ENCODE measurements at places on chromosomes 2 and 18.

GRCh38 chr2:43328133-43328532 is 101.7 kb upstream of the ZFP36L2 start:
- DNase-seq: peak; percentile 84

DNA sequence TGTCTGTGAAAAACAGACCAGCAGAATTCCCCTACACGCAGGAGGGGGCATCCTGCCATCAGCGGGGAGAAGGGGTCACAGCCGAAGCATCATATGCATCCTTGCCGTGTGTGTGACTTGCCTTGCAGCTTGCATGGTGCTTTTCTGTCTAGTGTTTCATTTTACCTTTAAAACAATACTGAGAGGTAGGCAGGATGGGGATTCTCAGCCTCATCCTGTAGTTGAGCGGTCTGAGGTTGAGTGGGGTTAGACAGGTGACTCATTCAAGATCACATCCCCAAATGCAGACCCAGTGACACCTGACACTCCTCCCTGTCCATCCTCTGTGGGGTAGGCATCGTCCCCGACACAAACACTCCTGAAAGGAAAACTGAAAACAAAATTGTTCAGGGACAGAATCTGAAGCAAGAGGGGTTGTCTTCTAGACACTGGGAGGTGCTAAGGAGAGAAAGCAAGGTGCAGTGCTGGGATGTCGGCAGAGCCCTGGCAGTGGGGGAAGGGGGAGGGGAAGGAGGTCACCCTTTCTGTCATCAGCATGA is 7.9 kb downstream of the ARL4C start:
- DNase-seq: peak; percentile 25

DNA sequence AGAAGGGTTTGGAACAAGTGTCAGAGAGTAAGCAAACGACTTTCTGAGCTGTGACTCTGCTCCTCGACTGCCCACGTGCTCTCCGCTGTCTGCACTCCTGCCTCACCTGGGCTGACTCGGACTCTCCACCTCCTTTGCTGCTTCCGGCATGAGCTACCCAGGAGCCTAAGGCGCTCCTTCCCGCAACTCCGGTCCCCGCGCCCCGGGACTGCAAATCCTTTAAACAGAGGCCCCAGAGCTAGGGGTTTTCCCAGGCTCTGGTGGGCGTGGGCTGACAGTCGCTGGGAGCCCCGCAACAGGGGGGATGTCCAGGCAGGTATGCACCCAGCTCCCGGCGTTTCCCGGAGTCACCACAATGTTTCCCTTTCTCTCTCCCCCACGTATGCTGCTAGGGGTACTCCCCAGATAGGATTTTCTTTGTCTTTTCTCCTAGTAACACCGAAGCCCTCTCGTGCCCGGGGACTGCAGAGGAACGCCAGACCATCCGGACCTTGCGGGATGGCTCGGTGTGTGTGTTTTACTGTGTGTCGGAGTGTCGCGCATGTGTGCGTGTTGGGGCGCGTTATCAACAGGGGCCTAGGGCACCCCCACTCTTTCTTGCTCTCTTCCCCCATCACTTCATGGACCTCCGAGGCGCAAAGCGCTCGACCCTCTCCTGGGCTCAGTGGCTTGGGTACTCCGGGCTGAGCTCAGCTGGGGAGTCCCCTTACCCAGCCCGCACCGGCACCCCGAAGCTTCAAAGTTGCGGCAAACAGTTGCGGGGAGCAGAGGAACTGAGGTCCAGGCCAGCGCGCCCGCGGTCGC is 691 bp upstream of the THSD7B start:
- no peak for DNase-seq

- no peak for DNase-seq
These were observed 87.8 kb downstream of the KCTD18 start for GRCh38 chr2:200422071-200422470.

DNA sequence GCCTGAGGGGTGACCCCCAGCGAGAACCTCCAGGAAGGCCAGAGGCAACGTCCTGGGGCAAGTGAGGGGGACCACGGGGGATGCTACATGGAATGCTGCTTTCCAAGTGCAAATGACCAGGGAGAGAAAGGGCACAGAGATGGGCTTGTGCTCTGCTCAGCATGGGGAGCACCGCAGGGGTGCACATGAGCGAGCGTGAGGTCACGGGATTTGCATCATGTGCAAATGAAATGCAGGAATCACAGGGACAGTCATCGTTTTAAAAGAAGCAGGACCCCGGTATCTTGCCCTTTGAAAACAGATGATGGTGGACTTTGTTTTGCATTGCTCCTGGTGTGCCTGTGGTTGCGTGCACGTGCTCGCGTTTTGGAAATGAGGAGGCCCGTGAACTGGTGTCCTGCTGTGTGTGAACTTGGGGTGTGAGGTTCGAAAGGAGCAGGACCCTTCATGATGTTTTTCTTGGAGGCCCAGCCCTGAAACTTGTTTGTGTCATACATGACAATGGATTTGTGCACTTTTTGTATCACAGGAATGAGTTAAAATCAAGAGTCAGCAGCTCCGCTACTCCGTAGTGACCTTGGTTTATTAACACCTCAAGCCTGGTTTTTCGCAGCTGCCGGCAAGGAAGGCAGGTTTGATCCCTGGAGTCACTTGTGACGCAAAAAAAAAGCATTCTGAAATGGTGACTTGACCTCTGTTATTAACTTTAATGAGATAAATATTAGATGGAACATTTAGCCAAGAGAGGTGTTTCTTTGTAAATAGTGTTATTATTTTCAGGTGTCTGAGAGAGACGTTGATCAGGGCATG is 234.5 kb downstream of the LDLRAD4 start:
- DNase-seq: peak; percentile 38

DNA sequence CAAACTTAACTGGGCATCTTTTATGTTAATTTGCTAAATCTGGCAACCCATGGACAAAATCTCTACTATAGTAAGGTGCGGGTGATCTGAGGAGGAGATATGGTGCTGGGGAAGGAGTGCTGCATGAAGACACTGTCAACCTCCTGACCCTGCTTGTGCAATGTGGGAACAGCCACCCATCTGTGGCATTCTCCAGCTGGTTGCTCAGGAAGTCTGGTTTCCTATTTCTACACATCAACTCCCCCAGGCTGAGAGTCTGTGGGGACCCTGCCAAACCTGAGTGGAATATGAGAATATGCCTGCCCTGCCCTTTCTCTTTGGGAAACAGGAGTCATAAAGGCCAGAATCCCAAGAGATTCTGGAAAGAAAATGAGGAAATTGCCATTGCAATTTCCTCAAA is 60.1 kb upstream of the PAX3 start:
- no peak for DNase-seq

GRCh38 chr18:68660354-68661183 is 54.3 kb downstream of the TMX3 start:
- DNase-seq: no peak

- DNase-seq: no peak
These were observed 1516.1 kb downstream of the RPIA start for GRCh38 chr2:90207454-90208058.

DNA sequence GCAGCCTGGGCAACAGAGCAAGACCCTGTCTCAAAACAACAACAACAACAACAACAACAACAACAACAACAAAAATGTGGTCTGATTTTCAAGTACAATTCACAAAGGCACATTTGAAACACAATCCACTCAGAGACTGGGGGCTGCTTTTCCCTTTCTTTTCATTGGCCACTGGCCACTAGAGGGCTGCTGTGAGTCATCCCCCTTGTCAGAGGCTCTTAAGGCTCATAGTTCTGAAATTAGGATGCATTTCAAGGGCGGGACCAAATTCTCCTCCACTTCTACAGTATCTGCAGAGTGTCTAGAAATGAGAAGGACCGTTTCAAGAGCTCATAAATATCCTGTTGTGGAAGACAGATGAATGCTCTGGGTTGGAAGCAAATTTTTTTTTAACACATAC is 285.4 kb downstream of the NRXN1 start:
- DNase-seq: no peak

DNA sequence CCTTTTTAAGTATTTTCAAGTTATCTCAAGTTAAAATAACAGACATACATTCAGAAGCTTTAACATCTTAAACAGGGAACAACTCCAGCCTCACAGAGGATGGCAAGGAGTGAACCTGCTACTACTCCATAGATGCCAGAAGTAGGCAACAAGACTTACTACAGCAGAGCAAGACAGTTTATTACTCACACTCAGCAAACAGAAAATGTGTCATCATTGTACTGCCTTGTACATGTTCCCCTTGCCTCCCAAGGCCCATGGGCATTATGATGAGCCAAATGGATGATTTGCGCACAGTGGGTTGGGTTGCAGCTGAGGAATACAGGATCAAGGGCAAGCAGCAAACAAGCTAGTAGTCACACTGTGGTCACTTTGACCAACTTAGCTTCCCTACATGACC is 80.6 kb upstream of the VRK2 start:
- no peak for DNase-seq

DNA sequence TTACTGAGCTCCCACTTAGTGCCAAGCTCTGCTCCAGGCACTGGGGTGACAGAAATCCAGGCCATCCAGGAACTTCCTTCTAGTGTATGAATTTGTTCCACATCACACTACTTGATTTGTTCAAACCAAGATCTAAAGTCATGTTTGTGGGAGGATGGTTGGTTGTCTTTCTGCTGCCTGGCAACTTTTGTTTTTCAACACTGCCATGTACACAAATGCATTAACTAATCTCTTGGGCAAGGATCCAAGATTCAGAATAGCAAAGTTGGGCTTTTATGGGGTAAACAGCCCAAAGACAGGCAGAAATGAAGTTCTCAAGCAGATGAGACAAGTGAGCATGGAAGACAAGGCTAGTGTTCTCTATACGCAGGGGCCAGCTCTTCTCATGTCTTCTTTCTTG is 53.4 kb upstream of the PROKR1 start:
- DNase-seq: no peak

- DNase-seq: no peak
These were observed 10.8 kb upstream of the PRLH start for GRCh38 chr2:237555560-237555959.

DNA sequence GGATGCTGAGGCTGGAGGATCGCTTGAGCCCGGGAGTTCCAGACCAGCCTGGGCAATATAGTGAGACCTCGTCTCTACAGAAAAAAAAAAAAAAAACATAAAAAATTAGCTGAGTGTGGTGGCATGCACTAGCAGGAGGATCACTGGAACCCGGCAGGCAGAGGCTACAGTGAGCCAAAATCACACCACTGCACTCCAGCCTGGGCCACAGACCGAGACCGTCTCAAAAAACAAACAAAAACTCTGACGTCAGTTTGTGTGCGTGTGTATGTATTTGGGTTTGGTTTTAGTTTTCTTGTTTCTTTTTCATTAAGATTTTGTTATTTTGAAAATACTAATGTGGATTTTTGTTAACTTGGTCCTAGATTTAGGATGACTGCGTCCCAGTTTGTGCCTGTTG is 19.0 kb downstream of the CEP68 start:
- DNase-seq: no peak

DNA sequence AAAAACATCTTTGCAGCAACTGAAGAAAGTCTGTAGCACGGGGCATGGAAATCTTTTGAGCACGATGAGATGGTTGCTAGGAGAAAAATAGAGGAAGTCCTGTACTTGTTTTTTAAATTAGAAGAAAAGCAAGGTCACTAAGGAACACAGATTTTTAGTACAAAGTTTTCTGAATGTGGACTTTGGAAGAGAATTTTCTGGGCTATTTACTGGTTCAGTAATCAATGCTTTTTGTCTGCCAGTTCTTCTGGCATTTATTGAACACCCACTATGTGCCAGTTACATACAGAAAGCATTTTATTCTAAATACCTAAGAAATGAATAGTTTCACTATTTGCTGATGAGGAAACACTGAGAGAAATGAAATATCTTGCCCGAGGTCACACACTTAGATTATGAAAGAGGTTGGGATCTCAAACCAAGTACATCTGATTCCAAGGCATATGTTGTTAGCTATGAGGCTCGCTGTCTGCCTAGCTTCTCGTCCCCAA is 15.6 kb upstream of the MAP3K20 start:
- no peak for DNase-seq

- no peak for DNase-seq
These were observed 46.8 kb upstream of the ACTR3 start for GRCh38 chr2:113842919-113843736.

GRCh38 chr2:85215448-85216401 is 82.5 kb downstream of the TCF7L1 start:
- DNase-seq: no peak

All from sigmoid colon (tissue), 7 donors.